ENCODE measurements at places on chromosomes 3 and 15.

GRCh38 chr15:43429687-43430086 lies 58.8 kb downstream of the TUBGCP4 start:
- no peak for DNase-seq

GRCh38 chr3:4515916-4516579 lies 22.9 kb downstream of the ITPR1 start:
- no peak for DNase-seq

DNA sequence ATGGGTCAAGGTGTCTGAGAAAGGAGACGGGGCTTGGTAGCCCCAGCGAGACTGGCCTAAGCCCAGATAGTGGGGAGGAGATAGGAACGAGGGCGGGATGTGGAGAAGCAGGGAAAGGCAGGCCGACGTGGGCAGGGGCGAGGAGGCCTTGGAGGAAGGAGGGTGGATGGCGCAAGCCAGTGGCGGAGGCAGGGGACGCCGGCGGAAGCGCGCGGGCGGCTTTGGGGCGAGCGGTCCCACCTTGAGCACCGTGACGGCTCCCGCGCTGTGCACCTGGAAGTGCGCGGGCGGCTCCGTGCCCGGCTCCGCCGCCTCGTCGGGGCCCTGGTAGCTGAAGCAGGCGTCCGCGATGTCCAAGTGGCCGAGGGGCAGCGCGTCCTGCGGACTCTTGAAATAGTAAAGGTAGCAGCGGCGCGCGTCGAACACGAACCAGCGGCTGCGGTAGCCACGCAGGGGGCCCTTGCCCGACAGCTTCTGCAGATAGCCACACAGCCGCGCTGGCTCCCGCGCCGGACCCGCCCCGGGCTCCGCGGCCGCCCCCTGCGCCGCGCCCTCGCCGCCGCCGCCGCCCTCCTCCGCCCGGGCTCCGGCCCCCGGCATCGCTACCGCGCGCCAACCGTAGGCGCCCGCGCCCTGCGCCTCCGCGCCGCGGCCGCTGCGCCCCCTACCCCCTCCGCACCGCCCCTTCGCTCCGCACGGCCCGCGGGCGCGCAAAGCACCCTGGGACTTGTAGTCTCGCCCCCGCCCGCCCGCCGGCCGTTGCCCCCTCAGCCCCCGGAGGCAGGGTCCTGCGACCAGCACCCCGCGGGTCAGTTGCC lies at the start of gene TBC1D2B:
Gene TBC1D2B (minus strand): TSS at position 659 of the 818 bp plus-strand sequence. CDS start 59 bp downstream, at position 600.
- DNase-seq = no peak

- no peak for DNase-seq
These were observed 25.2 kb upstream of the NSMCE3 start for GRCh38 chr15:29294732-29295325.

GRCh38 chr3:58647381-58648141 lies 19.0 kb downstream of the FAM3D start:
- no peak for DNase-seq

DNA sequence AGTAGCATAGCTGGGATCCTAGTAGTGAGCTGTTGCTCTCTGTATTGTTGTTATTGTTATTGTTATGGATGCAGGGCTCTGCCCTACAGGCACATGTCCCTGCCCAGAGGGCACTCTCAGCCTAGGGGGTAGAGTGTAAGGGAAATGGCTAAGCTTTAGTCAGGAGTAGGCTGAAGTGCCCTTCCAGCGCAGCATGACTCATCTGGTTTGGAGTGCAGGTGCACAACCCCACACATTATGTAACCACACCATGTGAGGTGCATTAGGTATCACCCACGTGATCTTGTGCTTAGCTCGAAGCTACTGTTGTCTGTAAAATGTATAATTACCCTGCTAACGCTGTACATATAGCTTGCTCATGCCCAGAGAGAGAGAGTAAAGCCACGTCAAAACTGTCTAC lies 48.3 kb upstream of the TIPARP start:
- no peak for DNase-seq

GRCh38 chr3:193552923-193553322 lies 1.8 kb downstream of the ATP13A4 start:
- DNase-seq = no peak

DNA sequence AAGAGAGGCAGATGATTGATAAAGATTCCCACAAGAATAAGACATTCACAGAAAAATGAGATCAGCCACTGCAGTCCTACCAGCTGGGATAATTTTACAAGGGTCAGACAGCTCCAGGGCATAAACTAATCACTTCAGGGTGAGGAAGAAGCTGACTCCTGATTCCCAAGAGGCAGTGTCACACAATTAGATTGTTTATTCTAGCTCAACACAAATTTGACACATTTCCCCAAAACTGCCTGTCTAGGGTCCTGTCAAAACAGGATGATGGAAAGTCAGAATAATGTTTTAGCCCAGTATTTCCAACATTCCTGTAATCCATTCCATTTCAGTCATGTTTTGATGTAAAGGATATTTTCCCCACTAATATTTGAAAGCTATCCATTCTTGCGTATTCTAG lies 110.8 kb downstream of the TNIK start:
- DNase-seq = no peak

DNA sequence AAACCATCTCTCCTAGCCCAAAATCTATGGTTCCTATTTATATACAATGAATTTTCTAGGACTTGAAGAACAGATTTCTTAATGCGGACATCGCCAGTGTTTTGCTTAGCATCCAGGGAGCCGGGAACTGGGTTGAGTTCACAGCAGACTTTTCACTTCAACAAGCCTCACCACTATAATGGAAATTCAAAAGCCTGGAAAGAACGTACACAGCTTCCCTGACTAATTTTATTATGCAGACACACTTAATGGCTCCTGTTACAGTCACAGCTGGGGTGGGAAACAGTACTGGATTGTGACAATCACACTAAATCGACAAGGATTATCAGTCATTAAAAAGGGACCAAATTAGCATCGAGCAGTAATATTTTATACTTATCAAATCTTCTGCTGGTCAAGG lies 129.2 kb upstream of the BNIP2 start:
- no peak for DNase-seq

DNA sequence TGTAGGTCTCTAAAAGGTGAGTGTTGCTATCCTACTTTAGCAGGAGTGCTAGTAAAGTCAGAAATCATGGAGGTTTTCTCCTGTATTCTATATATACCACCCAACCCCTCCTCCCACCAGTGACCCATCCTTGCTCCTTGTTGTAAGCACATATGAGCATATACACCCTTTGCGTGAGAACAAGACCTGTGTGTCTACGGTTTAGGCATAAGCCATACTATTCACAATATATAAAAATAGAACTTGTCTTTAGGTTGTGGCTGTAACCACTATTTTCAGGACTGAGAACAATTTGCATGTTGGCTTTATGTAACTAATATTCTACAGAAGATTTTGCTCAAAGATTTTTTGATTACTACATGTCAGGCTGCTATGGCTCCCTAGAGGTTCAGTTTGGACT lies 59.1 kb upstream of the TOP2B start:
- DNase-seq = no peak

DNA sequence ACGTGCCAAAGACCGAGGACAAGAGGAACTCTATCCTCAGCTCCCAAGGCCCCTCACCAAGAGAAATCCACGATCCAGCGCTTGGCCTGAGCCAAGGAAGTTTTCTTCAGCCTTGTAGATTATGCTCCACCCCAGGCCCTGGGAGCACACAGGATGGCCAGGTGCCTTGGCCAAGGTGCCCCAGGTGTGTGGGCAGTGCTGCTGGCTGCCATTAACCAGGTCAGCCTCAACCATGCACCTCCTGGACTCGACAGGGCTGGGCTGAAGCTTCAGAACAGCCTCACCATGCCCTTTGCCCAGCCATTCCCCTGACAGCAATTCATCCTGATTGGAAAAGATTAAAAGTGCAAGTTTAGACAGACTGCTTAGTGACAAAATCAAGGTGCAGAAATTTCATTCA lies 10.9 kb upstream of the MESP1 start:
- no peak for DNase-seq

DNA sequence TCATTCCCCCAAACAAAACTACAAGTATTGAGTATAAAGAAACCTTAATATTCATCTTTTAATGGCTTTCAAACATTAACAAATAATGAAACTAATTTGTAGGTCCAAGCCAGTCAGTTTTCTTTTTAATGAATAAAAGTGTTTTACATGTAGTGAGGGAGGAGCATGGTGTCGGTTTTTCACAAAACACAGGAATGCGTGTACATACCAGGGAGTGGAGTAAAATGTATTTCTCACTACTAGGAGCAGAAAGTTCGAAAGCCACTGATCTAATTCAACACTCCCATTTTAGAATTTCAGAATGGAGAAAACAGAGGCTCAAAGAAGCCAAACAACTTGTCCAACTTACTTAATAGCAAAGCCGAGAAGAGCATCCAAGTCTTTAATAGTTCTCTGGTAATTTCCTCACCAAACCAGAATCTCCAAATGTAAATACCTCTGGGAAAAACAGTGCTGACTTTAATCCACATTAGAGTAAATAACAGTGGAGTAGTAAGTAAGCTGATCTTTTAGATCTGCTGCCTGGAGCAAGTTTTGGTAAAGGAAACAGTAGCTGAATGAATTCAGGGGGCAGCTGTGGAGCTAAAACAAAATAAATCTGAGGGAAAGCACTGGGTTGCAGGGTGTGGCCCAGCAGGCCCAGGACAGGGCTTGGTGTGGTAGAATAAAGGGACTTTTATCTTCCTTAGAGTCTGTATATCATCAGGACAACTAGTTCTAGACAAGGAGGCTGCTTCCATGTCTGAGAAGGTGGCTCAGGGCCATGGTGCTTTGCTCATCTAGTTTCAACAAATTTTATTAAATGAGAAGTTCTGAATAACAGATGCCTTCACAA lies 7.9 kb downstream of the ANP32A start:
- no peak for DNase-seq

DNA sequence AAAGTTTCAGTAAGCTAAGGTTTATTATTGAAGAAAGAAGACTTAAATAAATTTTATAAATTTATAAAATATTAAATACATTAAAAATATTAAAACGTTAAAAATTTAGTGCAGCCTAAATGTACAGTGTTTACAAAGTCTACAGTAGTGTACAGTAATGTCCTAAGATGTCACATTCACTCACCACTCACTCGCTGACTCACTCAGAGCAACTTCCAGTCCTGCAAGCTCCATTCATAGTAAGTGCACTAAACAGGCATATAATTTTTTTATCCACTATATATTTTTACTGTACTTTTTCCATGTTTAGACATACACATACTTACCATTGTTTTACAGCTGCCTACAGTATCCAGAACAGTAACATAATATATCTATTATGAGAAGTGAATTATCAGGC lies 51.5 kb downstream of the TJP1 start:
- DNase-seq = peak; percentile 4

- no peak for DNase-seq
These were observed 47.4 kb downstream of the CHCHD4 start for GRCh38 chr3:14077310-14077709.

- DNase-seq = no peak
These were observed 28.8 kb upstream of the KLF13 start for GRCh38 chr15:31297575-31298456.

- no peak for DNase-seq
These were observed 10.0 kb downstream of the EIF2B5 start for GRCh38 chr3:184145111-184145524.

- DNase-seq = peak; percentile 84
These were observed 81.1 kb downstream of the CHSY1 start for GRCh38 chr15:101170568-101171350.

- DNase-seq = no peak
These were observed 16.8 kb upstream of the SRP14 start for GRCh38 chr15:40055576-40056293.

- no peak for DNase-seq
These were observed 1.6 kb downstream of the EIF4E3 start for GRCh38 chr3:71723452-71724170.

DNA sequence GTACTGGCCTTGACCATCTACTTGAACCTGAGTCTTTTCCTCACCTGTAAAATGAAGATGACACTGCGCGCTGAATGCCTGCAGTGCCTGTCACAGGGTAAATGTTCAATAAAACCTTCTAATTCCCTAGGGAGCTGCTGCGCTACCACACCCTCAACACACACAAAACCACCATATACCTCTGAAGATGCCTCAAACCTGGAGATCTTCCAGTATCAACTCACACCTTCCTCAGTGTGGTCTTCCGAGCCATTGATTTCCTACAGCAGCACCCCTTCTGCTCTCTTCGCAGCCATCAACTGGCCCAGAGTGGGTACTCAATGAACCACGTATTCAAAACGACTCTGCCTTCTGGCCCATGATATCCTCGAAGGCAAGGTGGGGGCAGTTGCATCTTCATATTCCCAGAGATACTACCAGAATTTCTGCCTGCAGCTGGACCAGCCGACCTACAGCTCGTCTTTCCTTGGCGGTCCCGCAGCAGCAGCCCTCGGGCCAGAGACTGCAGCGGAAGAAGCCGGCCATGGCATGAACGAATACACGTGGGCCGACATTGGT lies 695 bp downstream of the RPL32 start:
- peak; percentile 10 for DNase-seq

DNA sequence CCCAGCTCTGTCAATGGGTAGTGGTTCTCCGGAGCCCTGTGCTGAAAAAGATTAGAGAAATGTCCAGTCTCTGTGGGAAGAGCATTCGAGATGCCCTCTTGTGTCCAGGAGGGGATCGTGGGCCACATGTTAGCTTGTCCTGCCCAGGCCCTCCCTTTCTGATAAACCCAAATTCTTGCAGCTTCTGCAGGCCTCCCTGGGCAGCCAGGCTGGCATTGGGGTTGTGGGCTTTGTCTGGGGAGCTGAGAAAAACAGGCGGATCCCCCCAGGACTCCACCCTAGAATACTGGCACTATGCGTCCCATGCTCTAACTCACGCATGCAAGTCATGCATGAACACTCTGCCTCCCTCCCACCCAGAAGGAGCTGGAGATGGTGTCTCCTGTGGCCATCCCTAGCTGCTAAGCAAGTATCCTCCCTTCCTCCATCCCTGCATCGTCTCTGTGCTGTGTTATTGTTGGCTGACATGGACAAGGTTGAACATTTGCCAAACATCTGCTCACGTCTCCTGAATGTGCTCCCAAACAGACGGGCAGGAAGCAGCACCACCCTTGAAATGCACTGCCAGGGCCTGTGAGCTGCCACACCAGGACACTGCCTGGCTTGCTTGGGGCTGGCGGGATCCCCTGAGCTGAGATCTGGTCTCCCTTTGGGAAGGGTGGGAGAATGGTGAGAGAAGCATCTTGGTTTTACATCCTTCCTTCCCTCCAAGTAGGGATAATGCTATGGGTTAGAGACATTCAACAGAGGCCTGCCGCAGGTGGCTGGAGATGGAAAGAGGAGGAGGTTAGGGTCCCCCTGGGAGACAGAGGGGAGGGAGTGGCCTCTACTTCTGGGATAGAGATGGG lies 26.5 kb downstream of the CFAP161 start:
- peak; percentile 75 for DNase-seq

DNA sequence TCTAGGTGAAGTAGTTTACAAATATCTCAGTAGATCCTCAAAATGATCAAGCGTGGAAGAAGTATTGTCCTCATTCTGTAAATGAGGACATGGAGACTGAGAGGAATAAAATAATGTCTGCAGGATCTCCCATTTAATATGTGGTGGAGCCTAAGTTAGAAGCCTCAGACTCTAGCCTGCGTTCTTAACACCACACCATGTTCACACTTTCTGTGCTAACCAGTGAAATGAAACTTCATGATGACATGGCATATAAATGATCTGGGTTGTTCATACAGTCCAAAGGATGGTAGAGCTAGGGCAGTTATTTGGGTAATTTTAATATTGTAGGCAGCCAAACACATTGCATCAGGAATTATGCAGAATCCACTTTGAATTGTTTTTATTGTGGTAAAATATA lies 25.1 kb upstream of the APH1B start:
- DNase-seq = no peak

Measured in stromal cell of bone marrow (primary cell).